ENCODE measurements at places on chromosomes 7 and 10.

- no peak for DNase-seq
Observed at GRCh38 chr7:81433206-81433605, 336.6 kb downstream of the HGF start.

DNA sequence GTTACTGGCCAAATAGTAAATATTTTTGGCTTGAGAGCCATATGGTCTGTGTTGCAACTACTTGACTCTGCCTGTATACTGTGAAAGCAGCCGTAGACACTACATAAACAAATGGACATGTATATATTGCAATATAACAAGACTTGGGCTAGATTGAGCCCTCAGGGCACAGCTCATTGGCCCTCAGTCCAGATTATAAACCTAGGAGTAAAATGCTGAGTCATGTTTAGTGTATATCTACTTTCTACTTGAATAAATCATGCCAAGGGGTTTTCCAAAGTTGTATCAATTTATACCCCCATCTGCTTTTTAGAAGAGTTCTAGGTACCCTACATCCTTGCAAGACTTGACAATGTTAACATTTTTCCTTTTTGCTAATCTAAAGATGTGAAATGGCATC is 27.4 kb upstream of the POU6F2 start:
- DNase-seq: no peak

- DNase-seq: no peak
Observed at GRCh38 chr7:480531-481218, 39.0 kb downstream of the PDGFA start.

DNA sequence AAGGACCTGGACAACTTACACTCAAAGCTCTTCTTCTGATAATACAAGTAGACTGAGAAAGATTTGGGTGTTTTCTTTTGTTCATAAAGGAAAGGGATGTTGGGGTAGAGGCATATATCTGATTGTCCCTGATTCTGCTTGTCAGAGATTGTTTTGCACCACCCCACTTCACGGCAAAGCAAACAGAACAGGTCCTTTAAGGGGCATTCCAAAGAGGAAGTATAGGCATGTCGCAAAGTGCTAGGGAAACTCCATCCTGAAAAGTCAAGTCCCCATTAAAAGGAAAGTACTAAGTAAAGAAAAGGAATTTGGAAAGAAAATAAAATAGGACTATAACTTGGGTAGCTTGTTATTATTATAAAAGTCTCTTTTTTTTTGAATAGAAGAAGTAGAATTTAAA is 233.0 kb downstream of the DNAJB9 start:
- DNase-seq: no peak

DNA sequence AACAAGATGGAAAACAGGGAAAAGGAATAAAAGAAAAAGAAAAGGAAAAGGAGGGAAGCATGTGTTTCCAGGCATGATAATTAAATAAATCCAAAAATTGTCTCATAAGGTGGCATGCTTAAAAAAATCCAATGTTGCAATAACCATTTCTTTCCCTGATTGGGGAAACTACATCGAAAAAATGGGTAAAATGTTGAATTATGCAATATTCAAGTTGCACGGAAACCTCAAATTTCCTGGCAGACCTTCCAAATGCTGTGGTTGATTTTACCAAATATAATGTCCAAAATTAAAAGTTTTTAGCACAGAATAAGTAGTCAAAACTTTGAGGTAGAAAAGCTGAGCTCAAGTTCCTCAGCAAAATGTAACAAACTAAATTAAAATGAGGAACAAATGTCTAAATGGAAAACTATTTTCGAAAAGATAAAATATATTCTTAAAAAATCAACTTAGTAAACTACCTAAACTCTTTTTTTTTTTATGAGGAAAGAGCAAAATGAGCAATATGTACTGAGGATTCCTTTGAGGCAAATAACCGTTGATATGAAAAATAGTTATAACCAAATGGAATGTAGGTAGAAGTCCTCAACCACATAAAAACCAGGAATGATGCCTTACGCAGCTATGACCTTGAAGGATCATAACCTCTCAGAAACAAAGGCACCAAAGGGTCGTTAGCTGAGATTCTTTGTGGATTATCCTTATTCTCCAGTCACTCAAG is 52.6 kb downstream of the MACC1 start:
- no peak for DNase-seq

- no peak for DNase-seq
Observed at GRCh38 chr10:66926841-66927240, 1.0 kb downstream of the LRRTM3 start.

GRCh38 chr7:98472521-98472954 is 71.6 kb upstream of the BAIAP2L1 start:
- DNase-seq: no peak

DNA sequence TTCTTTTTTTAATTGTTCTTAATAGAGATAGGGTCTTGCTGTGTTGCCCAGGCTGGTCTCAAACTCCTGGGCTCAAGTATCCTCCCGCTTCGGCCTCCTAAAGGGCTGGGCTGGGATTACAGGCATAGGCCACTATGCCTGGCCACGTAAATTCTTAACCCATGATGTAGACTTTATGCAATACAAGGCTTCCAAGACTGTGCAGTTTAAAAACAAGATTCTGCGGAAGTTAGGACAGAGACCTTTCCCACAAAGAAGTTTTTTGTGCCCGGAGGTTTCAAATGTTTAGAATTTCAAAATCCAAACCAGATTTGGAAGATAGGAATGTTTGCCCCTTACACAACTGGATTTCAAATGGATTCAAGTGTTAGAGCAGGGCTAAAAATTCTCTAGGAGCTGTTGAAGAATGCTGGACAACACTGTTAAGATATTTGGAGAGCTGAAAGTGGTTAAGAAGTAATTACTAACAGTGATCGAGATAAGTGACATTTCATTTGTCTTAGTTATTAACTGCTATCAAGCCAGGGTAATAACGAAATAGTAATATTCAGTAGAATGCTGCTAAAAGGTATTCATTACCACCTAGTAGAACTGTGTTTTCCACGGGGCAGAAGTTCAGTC is 7.4 kb downstream of the APBB1IP start:
- no peak for DNase-seq

- DNase-seq: no peak
Observed at GRCh38 chr7:141519623-141520022, 31.6 kb upstream of the AGK start.

DNA sequence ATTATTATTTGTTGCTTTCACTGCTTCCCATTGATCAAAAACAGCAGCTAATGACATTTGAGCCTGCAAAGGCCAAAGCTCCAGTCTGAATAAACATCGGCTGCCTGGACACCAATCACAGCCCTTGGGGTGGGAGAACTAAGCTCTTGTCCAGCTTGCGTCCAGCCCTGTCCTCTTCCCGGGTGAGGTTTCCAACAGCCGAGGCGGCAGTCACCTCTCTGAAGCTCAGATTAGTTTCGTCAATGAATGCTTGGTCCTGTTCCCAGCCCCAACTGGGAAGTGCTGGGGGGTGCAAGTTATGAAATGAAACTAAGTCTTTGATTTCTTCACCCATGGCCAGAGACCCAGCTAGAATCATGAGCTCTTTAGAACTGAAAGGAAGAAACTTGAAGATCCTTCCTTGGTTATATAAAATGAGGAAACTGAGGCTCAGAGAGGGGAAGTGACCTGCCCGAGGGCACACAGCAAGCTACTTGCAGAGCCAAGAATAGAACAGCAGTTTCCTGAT is 114.0 kb upstream of the TCF7L2 start:
- DNase-seq: no peak

DNA sequence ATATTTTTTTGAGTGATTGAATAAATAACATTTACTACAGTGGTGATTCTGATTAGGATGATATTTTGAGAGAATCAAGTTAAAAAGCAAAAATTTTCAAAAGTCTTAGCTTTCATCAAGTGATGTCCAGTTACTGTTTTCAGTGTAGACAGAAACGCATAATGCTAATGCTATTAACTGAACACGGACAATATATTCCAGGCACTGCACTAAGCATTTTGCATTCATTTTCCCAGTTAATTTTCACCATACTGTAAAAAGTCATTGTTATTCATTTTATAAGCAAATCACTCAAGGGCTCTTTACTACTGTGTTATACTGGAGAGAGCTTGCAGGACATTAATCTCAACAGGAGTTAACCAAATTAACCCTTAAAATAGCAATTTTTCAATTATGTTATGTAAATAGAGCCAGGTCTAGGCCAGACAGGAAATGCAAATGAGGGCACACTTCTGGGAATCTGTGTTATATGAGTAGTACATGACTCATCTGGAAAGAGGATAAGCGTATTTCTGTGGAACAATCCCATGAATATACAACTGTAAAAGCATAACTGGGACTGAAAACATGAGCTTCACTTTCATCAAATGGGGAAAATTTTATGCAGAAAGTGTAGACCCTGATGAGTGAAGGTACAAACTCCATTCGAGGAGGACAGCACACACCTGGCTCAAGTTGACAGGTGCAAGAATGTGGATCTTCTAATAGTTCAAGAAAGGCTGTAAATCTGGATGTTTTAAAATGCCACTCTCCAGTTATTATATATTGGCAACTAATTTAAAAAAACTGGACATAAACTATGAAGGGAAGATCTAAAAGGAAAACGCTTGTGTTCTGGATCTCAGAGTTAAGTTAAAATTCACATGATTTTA is 75.4 kb downstream of the ANK3 start:
- DNase-seq: peak; percentile 22

GRCh38 chr10:102072673-102073527 is 7.8 kb downstream of the HPS6 start:
- DNase-seq: peak; percentile 67

GRCh38 chr7:42745357-42746059 is 166.4 kb downstream of the C7orf25 start:
- DNase-seq: no peak

GRCh38 chr7:45689797-45690761 is 115.9 kb downstream of the ADCY1 start:
- no peak for DNase-seq

DNA sequence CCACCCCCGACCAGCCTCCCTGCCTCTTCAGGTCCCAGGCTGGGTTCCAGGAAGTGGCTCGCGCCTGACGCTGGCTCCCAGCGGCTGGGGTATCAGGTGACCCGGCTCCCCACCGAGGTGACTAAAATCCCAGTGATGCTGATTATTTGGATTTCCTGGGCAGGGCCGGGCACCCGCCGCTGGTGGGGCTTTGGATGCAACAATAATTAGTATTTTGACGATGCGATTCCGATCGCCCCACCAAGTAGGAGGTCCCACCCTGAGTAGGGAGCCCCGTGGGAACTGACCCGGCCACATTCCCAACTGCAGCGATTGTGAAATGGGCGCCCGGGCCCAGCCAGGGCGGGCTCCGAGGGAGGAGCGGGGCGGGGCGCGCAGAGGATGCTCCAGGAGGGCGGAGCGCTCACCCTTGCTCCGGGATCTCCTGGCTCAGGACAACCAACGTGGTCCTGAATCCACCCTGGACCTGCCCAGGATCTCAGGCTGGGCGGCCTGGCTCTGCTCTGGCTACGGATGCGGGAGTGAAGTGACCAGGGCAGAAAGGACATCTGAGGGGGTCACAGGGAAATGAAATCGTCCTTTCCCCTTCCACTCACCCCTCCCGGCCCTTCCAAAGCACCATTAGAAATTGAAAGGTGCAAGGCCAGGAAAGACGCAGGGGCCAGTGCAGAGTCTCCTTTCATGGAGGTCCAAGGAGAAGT is 32.6 kb downstream of the DUSP5 start:
- no peak for DNase-seq

- DNase-seq: no peak
Observed at GRCh38 chr10:7359954-7360353, 50.9 kb downstream of the SFMBT2 start.

GRCh38 chr7:106501605-106502580 is 159.1 kb downstream of the CCDC71L start:
- DNase-seq: no peak

DNA sequence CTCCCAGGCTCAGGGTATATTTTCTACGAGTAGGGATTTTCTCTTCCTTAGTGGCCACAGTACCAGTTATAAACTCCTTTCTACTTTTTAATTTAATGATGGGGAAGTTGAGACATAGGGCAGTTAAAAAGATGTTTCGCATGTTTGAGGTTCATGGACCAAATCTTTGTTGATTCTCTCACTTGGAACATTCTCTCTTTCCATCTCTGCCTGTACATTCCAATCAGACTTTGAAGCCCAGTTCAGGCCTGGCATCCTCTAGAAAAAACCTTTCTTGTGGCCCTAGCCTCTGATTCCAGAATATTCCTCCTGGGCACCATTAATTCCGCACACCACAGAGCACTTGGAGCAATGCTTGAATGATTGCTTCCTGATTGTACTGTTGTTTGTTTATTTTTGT is 18.5 kb downstream of the SLC13A4 start:
- DNase-seq: no peak

DNA sequence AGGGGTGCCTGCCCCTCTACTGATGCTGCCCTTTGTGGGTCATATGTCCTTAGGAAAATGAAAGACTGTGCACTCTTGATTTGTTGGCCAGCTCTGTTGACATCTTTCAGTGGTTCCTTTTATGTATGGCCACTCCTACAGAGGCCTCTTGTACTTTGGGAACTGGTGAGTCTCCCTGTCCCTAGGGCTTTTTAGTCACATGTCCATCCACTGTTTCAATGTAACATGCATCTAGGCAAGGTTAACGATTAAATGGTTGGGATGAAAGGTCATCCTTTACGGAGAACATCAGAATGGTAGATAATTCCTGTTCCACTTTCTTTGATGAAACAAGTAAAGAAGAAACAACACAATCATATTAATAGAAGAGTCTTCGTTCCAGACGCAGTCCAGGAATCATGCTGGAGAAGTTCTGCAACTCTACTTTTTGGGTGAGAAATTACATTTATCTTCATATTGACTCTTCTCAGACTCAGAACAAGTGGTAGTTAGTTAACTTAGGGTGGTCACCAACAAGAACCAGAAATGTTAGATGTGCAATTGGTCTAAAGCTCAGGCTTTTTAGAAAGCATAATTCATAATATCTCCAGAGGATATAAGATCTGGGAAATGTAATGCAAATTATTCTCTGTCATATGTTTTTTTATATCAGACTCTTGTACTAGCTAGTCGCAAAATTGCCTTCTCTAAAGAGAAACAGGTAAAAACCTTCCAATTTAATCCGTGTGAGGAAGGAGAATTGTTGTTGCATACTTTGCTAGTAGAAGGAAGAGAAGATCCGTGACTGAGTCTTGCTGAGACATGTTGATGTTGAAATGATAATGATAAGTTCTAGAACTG is at the start of gene ABCC2:
Gene ABCC2, plus strand, starts transcription at position 194 of the 840 bp plus-strand sequence. Its CDS starts 205 bp downstream, at position 399.
- no peak for DNase-seq

- no peak for DNase-seq
Observed at GRCh38 chr10:126199221-126199998, 188.9 kb downstream of the ADAM12 start.

- DNase-seq: no peak
Observed at GRCh38 chr7:116952635-116953371, 498 bp upstream of the ST7 start.
